ENCODE measurements at places on chromosomes 3 and 15.

GRCh38 chr15:77696871-77697270 is 64.2 kb upstream of the LINGO1 start:
- DNase-seq = no peak

DNA sequence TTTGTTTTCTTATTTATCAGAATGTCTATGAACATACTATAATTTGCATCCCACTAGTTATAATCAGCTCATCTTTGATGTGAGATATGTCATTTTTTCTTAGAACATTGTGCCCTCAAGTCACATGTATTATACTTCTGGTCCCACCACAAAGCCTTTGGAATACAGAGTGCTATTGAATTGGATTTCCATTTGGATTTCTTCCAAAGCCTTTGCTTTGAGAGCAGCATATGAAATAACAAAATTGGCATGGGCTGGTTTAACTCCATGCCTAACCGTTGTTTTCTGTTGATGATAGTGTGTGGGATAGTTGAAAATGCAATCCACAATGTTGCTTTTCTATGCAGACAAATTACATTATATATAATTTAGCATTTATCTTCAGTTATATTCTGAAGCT is 284.5 kb upstream of the PLSCR5 start:
- no peak for DNase-seq

- DNase-seq = no peak
Observed at GRCh38 chr3:194824100-194824499, 138.4 kb downstream of the FAM43A start.

GRCh38 chr3:189288348-189289235 is 116.8 kb downstream of the TPRG1 start:
- DNase-seq = no peak

DNA sequence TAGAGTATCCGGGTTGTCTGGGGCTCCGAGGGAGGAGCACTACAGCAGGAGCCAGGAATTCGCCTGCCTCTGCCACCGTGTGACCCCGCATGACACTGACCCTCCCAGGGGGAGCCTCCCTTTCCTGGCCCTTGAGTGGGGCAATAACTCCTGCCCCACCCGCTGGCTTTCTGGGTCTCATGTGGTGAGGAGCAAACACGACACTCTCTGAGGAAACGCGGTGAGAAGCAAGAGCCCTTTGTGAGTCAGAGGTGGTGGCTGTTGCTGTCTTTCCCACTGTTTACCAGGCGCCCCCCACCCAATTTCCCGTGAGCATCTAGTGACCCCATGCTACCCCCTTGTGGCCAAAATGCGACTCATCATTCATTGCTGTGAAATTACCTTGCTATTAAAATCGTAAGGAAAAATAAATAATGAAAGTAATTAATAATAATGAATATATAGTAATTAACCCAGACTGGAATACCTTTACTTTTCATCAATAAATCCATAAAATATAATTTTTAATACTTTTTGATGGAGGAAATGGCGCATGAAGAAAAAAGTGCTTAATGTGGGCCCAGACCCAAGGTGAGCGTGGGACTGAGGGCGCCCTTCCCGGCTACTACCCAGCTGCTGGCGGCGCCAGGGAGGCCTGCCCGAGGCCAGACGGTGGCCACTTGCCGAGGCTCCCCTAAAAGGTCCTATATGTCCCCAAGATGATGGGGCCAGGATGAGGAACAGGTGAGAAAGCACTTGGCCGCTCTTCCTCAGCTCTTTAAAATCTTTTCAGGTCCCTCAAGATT is 29.3 kb downstream of the CCNL1 start:
- DNase-seq = peak; percentile 56

- DNase-seq = no peak
Observed at GRCh38 chr3:133868758-133869475, 26.8 kb downstream of the RAB6B start.

GRCh38 chr3:9955067-9955502 is 2.9 kb upstream of the PRRT3 start:
- no peak for DNase-seq

- DNase-seq = no peak
Observed at GRCh38 chr15:43009206-43009605, 88.6 kb upstream of the TTBK2 start.

- DNase-seq = peak; percentile 6
Observed at GRCh38 chr3:54067055-54067698, 55.2 kb upstream of the CACNA2D3 start.

- no peak for DNase-seq
Observed at GRCh38 chr15:68508485-68509189, 70.2 kb upstream of the CORO2B start.

- DNase-seq = no peak
Observed at GRCh38 chr15:42137461-42138261, 18.8 kb downstream of the PLA2G4F start.

DNA sequence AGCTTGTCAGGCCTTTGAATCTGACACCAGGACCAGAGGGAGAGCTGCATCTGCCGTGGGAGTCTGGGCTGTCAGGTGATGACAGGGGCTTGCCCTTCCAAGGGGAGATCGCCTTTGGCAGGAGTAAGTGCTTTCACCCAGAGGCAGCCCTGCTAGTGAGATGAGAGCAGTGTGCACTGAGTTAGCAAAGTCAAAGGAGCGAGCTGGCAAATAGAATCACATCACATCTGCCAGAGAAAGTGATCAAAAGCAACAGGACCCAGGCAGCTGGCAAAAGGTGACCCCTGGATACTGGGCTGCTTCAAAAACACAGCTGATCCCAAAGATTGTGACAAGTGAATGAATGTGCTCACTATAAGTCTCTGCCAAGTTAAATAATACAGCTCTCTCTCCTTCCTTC is 36.1 kb upstream of the PYDC2 start:
- no peak for DNase-seq

Measured in SK-N-MC (cell line).